Activated T-cell treated with anti-CD3 and anti-CD28 coated beads, Interleukin-2, amount 50 U/mL, for 24 hours (primary cell): ENCODE measurements at places on chromosomes 4 and X.

GRCh38 chr4:151604238-151604637 lies 156.6 kb downstream of the GATB start:
- no peak for DNase-seq

DNA sequence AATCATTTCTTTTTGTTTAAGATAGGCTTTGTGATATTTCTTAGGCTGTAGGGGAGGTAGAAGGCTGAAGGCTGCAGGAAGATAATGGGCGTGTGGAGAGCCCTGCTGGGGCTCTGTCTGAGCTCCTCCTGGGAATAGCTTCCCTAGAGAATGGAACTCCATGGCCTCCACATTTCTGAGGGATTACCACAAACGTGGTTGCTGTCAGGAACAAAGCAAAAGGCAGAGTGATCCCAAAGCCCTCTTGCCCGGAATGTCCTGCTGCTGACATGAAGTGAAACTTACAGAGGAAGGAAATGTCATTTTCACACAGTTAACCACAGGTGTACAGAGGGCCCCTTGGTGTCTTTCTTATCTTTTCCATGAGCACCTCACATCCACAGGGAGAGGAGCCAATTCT lies 89.3 kb downstream of the DDIT4L start:
- DNase-seq: no peak

GRCh38 chr4:16449406-16449805 lies 223.1 kb upstream of the TAPT1 start:
- DNase-seq: no peak

GRCh38 chr4:185332575-185333464 lies 62.9 kb downstream of the LRP2BP start:
- DNase-seq: no peak

- DNase-seq: no peak
These were observed 372.6 kb upstream of the CTSO start for GRCh38 chr4:156326246-156326645.

GRCh38 chrX:13376857-13377549 lies 57.1 kb upstream of the ATXN3L start:
- DNase-seq: no peak

- DNase-seq: no peak
These were observed 150.9 kb downstream of the BCOR start for GRCh38 chrX:39946822-39947221.

GRCh38 chr4:172153719-172154118 lies 340.5 kb downstream of the GALNTL6 start:
- DNase-seq: no peak

DNA sequence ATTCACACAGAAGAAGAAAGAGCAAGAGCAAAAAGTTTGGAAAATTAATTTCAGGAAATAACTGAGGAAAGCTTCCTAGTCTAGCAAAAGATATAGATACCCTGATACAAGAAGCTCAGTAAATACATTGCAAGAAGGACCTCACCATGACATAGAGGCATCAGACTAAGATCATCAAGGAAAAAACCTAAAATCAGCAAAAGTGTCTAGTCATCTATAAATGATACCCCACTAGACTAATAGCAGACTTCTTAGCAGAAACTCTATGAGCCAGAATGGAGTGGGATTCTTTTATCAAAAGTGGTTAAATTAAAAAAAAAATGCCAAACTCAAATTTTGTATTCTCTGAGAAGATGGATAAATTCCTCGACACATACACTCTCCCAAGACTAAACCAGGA lies 10.5 kb upstream of the APOOL start:
- no peak for DNase-seq

DNA sequence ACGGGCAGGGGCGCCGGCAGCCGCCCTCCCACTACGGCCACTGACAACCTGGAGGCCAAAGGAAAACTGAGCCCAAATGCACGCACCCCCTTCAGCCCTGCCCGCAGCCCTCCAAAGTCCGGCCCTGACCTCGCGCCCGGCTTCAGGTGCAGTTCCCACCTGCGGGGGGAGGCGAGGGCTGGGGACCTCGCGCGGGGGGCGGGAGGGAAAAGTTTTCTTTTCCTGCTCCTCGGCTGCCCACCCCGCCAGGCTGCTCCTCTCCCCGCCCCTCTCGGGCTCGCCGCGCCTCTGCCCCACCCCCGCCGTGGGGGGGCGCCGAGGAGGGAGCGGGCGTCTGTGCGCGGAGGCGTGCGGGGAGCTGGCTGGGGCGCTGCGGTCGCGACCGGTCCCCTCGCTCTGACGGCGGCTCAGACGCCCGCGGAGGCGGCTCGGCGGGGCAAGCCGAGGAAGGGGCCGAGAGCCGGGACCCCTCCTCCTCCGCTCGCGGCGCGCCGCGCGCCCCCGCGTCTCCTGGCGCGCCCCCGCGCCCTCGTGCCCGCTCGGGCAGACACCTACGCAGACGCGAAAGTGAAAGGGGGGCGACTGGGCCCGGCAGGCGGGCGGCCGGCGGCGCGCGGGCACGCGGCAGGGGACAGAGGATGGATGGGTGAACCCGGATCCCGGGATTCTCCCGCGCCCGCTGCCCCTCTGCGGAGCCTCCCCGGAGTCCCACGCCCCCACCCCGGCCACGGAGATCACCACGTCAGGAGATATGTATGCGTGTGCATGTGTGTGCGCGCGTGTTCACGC lies 3.1 kb upstream of the NR3C2 start:
- peak; percentile 81 for DNase-seq

DNA sequence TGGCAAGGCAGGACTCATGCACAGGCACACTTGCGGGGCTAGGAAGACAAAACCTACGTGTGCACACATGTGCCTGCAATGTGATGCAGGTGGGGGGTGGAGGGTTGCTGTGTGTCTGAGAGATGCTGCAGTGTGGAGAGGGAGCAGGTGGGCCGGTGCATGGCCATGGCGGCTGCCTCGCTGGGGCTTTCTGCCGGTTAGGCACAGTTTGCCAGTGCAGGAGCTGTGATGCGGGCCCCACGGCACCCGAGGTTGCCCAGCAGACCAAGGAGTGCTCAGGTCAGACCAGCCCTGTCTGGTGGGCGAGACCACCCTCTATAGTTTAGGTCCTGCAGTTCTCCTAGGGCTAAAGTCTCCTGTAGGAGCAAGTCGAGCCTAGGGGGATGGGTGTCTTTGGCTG lies 4.4 kb upstream of the AFM start:
- DNase-seq: no peak

DNA sequence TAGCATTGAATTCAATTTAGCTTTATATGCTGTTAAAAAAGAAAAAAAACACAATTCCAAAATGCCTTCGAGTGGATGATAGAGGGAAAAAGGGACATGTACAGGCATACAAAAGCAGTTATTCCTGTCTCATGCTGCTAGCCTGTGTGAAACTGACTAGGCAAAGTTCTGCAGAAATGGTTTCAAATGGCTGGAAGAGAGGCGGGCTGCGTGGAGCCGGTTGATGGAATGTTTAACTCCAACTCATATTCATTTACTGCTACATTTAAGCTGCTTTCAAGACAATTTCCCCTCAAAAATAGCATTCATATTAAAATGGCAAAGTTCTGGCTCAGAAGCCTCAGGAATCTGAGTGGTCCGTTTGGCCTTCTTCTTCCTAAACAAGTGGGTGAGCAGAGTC lies 143.8 kb upstream of the PPARGC1A start:
- DNase-seq: no peak

- no peak for DNase-seq
These were observed 801.8 kb downstream of the STIM2 start for GRCh38 chr4:27662426-27662825.

- DNase-seq: no peak
These were observed 7.6 kb upstream of the USP53 start for GRCh38 chr4:119204916-119205315.

- no peak for DNase-seq
These were observed 37.7 kb upstream of the NUDT6 start for GRCh38 chr4:122959981-122960610.

DNA sequence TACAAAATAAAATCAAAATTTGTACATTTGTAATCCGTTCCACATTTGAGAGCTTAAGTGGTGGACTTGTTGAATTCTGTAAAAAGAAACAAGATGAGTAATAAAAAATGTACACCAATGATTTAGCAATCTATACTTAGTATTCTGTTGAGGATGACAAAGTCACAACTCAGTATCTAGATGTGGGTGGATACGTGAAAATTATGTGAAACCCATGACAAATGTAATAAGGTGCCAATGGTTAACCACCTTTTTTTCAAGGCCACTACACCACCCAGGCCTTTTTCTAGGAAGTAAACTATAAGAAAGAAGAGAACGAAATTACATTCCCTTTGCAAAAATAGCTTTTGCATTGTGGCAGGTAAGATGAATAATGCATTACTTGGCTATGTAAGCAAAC lies 77.0 kb downstream of the ATP8A1 start:
- no peak for DNase-seq

DNA sequence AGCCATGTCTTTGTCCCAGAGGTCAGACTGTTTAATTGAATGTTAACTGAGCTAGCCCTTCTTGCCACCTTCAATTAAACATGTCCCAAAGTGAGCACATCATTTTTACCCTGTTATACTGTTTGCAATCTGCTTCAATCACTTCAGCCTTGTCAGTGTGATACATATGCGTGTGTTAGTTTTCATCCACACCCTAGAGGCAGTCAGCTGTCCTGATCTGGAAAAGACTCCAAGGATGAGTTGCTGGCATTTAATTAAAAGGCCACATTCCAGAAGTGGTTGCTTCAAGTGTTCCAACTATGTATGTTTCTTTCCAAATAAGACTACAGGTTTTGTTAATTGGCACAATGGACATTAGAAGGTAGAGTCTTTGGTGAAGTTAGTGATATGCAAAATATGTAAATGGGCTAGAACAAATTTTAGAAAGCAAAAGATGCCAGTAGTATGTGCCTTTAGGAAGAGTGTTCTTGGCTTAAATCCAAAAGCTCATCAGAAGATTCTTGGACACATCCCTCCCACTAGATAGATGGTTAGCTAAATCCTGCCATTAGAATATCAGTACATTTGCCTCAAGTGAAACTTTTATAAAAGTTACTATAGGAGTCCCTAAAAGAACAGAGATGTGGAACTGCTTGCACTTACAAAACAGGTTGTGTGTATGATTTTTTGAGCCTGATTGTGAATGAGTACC lies 79.5 kb upstream of the SLIT2 start:
- no peak for DNase-seq

DNA sequence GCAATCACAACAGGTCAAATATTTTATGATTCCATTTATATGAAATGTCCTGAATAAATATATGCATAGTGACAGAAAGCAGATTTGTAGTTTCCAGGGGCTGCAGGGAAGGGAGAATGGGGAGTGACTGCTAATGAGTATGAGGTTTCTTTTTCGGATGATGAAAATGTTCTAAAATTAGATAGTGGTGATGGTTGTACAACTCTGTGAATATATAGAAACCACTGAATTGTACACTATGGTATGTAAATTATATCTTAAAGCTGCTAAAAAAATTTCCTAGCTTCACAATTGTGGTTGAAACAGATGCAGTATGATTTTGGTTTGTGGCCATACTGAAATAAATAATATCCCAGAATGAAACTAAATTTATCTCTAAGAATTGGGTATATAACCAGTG lies 12.9 kb upstream of the IL2 start:
- no peak for DNase-seq

GRCh38 chr4:99008051-99008450 lies 12.5 kb downstream of the METAP1 start:
- DNase-seq: no peak

GRCh38 chr4:156941940-156942548 lies 29.6 kb downstream of the PDGFC start:
- no peak for DNase-seq

DNA sequence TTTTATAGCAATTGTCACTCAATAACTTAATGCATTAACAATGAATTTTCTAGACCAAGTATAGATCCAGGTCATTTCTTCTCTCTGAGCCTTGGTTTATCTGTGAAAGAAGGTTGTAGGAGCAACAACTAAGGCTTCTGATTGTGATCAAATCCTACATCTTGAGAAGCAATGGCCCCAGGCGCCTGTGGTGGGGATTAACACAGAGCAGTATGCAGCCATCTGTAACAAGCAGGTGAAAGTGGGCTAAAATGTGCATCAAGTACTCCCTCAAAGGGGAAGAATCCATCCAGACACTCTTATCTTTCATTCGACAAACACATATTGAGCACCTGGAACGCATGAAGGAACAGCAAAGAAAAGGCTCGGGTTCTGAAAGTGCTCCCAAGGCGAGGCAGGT lies 19.1 kb upstream of the SETD7 start:
- no peak for DNase-seq

GRCh38 chr4:163284304-163284703 lies 48.1 kb downstream of the NPY1R start:
- DNase-seq: no peak

- no peak for DNase-seq
These were observed 1683.1 kb upstream of the ADGRL3 start for GRCh38 chr4:59517007-59517406.

DNA sequence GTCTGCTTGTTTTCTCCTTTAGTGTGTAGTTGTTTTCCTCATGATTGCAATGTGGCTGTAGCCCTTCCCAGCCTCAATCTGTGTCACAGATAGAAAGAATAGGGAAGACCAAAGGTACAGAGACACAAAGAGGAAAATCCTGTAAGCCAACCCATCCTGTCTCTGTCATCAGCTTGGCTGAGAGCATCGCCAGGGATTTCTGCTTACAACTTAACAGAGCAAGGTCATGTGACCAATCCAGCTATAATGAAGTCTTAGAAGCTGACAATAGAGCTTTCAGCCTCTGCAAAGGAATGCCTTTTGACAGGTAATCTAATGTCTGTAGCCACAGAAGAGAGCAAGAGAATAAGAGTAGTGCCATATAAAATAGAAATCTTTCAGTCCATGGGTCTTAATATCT lies 1598.0 kb upstream of the AGA start:
- no peak for DNase-seq

DNA sequence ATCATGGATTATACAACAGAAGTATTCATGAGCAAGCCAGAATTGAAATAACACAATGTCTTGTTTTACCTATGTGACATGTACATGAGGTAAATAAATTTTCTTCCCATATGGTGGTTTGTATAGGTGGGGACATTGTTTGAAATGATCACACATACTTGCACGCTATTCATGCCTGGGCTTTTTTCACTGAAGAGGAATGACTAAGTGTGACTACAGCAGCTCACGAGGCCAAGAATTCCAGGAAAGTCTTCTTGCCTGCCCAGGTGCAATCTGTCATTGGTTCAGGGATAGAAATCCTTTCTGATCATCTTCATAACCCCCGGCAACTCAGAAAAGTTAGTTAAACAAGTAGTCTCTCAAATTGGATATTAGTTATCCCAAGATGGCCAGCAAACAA lies 36.3 kb upstream of the AREG start:
- DNase-seq: no peak

- DNase-seq: no peak
These were observed 134.5 kb downstream of the BTC start for GRCh38 chr4:74659576-74660411.

DNA sequence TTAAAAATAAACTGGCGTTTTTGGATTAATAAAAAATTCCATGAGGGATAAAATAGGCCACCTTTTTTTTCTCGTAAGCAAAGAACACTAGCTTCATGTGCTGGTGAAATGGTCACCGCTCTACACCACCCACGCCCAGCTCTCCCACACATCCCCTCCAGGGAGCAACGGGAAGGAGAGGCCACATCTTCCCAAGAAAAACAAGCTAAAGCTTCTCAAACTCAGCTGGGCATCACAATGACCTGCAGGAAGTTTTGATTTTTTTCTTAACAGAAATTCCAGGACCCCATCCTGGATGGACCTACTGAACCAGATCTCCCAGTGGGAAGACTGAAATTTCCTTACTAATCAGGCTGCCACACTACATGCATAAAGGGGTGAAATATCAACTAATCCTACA lies 9.8 kb downstream of the TSPAN5 start:
- no peak for DNase-seq
